ENCODE measurements at places on chromosomes 7 and 10.
A peak's percentile ranks its signal among the peaks of the same experiment; 100 is the strongest.

- DNase-seq: no peak
Measured at GRCh38 chr10:47009215-47009838, 98.1 kb downstream of the PTPN20 start.

- DNase-seq: no peak
Measured at GRCh38 chr10:78929541-78929940, 139.2 kb upstream of the ZMIZ1 start.

GRCh38 chr10:28875549-28876081, 198.3 kb downstream of the BAMBI start:
- no peak for DNase-seq

GRCh38 chr10:111015181-111015580, 61.6 kb upstream of the ADRA2A start:
- DNase-seq: no peak

GRCh38 chr7:78232806-78233205, 434.2 kb downstream of the PHTF2 start:
- DNase-seq: no peak

DNA sequence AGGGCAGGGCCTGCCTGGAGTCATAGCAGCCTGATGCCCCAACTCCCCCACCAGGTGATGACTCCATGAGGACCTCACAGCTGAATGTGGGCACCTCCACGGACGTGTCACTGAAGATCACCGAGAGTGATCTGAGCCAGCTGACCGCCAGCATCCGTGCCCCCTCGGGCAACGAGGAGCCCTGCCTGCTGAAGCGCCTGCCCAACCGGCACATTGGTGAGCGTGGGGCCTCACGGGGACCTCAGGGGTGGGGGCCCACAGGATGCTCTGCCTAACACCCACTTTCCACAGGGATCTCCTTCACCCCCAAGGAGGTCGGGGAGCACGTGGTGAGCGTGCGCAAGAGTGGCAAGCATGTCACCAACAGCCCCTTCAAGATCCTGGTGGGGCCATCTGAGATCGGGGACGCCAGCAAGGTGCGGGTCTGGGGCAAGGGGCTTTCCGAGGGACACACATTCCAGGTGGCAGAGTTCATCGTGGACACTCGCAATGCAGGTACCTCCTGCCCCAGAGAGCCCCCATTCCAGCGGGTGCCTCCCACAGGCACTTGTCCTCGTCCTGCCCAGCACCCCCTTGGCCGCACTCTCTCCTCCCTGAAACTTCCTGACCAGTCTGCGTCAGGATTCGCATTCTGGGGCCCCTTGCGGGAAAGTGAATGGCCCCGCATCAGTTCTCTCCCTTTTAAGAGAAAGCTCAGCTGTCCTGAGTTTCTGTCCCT, 10.0 kb upstream of the ATP6V1F start:
- DNase-seq: no peak

DNA sequence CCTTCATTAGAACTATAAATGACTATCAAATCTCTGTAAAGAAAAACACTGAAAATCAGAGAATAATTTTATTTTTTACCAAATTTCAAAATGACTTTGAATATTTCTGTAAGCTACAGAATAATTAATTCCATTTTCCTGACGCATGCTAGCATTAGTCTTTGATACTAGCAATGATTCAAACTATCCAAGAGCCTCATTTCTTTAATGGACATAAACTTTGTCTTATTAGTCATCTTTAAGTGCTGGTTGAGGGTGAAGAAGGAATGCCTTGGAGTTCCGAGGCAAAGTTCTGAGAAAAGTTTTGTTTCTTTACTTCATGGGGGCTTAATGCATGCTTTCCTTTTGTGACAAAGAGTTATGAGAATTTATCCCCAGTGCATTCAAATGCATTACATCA, 137.3 kb downstream of the AGMO start:
- DNase-seq: no peak

- no peak for DNase-seq
Measured at GRCh38 chr10:89534826-89535166, 598 bp downstream of the SLC16A12 start.

- peak; percentile 26 for DNase-seq
Measured at GRCh38 chr7:157150882-157151281, 12.2 kb downstream of the UBE3C start.

DNA sequence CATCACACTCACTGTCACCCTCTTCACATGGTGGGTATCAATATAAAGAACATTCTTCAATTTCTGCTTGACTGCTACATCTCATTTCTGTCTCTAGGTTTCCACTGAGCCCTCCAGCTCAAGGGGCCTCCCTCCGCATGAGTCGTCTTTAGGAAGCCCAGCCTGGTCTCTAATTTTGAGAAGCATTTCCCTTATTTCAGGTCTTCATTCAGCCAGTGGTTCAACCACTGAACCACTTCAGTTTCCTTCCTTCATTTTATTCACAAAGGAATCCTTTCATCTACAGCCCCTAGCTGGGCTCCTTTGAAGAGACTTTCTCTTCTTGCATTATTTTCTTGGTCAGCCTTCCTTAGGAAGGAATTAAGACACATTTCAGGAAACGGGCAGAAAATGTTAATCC, 257.4 kb downstream of the KCNMA1 start:
- DNase-seq: no peak

- DNase-seq: no peak
Measured at GRCh38 chr7:20323595-20323994, 7.1 kb upstream of the ITGB8 start.

GRCh38 chr7:81506609-81507008, 263.2 kb downstream of the HGF start:
- DNase-seq: no peak

GRCh38 chr10:69107699-69108098, 16.3 kb upstream of the VPS26A start:
- DNase-seq: no peak

DNA sequence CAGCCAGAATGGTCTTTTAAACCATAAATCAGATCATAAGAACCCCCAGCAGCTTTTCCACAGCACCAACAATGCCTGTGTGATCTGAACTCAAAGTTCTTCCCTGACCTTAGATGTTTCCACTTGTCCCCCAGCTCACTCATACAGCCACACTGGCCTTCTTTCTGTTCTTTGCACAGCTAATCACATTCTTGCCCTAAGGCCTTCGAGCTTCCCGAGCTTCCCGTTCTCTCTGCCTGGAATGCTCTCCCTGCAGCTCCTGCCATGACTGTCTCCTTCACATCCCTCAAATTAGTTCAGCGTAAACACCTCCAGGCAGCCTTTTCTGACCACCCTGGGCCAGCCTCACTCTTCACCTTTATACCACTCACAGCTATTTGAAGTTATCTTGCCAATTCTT, 166.8 kb upstream of the NFE2L3 start:
- no peak for DNase-seq

GRCh38 chr10:75110006-75110632, 1.3 kb upstream of the SAMD8 start:
- no peak for DNase-seq

DNA sequence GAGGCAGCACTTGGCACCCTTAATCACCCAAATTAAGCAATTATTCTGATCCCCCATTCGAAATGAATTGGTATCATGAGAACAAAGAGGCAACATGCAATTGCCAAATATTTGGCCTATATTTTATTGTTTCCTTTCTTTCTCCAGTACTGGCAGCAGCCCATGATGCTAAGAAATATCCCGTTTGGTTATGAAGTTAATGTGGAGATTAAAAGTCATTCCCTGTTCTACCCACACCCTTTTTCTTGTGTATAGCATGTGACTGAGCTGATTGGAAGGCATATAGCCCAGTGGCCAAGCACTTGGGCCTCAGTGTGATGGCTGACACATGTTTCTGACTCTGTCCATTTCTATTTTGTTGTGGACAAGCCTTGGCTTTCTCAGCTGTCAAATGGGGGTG, 692.3 kb upstream of the GALNT17 start:
- DNase-seq: no peak
